NCI-H345 (cell line): ENCODE measurements at places on chromosomes 2 and 18.

GRCh38 chr2:56709181-56709580 is 525.4 kb downstream of the CCDC85A start:
- no peak for DNase-seq

- no peak for DNase-seq
These were observed 529.2 kb downstream of the EPHA4 start for GRCh38 chr2:221042926-221043325.

GRCh38 chr2:168216351-168217005 is 30.9 kb downstream of the STK39 start:
- DNase-seq = no peak

DNA sequence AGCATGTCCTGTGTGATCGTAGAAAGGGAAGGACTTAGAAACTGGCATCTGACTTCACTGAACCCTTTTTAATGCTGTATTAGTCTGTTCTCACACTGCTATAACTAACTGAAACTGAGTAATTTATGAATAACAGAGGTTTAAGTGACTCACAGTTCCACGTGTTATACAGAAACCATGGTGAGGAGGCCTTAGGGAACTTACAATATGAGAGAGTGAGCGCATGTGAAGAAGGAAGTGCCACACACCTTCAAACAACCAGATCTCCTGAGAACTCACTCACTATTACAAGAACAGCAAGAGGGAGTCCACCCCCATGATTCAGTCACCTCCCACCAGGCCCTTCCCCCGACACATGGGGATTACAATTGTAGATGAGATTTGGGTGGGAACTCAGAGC is 811.3 kb downstream of the CPS1 start:
- no peak for DNase-seq

DNA sequence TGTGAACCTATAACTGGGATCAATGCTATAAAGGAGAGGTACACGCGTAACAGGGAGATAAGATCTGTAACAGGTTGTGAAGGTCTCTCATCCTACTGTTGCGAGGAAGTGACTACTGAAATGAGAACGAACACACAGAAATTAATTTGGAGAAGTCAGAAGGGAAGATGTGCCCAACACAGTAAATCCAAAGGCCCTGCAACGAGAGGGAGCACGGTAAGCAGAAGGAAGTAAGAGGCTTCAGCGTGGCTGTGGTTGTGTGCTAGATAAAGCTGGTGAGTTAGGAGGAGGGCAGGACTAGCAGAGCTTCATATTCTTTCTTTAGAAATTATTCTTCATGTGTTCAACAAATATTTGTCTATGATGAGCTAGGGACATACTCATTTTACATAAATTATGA is 2.5 kb upstream of the ATG16L1 start:
- DNase-seq = no peak

- DNase-seq = no peak
These were observed 20.2 kb downstream of the PSTPIP2 start for GRCh38 chr18:46051731-46052461.

DNA sequence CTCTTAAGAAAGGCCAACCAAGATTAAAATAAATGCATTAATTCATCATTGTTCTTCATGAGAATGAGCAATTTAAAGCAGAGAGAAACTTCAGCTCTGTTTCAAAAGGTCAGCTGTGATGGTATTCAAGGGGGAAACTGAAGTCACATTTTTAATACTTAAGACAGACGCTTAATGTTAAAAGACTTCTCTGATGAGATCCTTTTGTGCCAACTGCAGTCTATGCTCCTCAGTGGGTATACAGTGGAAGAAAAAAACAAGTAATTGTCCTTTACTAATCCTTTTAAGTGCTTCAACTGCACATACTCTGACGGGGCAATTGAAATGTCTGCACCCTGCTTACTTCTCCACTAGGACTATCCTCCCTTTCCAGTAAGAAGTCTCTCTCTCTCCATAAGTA is 309.7 kb downstream of the GULP1 start:
- no peak for DNase-seq

- DNase-seq = no peak
These were observed 51.6 kb downstream of the XRCC5 start for GRCh38 chr2:216160786-216161185.

- peak; percentile 72 for DNase-seq
These were observed 62.2 kb upstream of the RTN4 start for GRCh38 chr2:55112229-55113031.

GRCh38 chr18:24766376-24766775 is 305.9 kb downstream of the HRH4 start:
- DNase-seq = no peak

GRCh38 chr2:144136297-144137010 is 383.5 kb downstream of the ZEB2 start:
- DNase-seq = no peak

DNA sequence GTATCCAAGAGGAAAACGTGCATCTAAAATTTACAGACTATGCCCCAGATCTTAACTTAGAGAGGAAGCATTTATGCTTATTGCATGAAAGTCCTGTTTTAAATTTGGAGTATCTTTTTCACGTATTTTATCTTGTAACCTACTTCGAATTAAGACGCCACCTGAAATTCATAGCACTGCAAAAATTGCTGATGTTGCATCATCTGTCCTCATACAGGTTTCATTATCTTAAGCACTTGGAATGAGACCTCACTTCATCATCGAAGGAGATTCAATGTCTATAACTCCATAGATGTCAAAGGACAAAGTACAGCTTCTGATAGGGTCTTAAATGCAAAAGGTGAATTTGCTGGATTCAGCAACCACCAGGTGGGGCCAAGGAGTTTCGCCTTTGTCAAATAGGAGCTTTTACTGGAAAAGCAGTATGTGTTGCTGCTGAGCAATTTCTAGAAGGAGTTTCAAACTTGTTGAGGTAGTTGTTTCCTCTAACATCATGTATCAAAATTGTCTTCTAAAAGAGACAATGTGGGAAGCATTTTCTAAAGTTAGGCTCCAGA is 106.4 kb upstream of the CCDC85A start:
- DNase-seq = peak; percentile 9

DNA sequence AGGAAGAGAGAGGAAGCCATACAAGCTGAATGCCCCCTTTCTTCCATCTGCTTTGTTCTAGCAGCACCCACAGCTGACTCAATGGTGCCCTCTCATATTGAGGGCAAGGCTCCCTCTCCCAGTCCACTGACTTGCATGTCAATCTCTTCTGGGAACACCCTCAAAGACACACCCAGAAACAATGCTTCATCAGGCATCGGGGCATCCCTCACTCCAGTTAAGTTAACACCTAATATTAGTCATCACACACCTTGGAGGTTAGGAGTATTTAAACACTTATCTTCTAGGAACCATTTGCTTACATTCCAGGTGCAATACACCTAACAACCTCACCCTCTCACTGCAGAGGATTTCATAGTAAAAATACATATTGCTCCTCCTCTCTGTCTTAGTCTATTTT is 993.5 kb upstream of the DDX18 start:
- DNase-seq = no peak

DNA sequence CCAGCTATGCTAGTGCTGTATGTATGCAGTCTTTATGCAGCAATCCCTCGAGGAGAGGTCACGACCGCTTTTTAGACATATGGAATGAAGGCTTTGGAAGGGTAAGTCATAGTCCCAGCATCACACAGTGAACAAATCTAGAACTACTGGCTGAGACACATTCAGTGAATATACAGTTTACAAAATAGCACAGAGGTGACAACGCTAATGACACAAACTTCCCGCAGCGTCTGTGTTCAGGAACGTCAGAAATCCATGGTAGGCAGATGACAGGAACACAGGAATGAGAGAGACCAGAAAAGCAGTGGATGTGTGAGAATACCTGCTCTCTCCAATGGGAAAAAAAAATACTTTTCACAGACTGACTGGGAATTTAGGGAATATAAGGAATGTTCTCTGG is 29.6 kb downstream of the CABYR start:
- no peak for DNase-seq

- DNase-seq = no peak
These were observed 188.3 kb downstream of the FBXO15 start for GRCh38 chr18:73959352-73959751.

- DNase-seq = no peak
These were observed 289.7 kb downstream of the DYSF start for GRCh38 chr2:71742953-71743601.

GRCh38 chr18:35999925-36000324 is 27.4 kb downstream of the RMP24 start:
- no peak for DNase-seq

DNA sequence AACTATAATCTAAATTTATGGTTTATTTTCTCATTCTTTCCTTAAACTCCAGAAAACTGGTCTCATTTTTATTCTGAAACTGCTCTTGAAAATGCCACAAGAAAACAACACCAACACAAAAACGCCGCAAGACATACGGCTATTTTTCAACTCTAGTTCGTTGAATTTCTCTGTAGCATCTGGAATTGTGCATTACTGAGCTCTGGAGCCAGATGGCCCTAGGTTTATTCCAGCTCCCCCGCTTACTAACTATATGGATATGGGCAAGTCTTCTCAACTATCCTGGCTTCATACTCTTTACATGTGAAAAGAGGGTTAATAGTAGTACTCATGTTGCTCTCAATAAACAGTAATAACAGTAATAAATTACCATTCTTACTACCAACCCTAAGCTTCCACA is 19.9 kb downstream of the FAM98A start:
- DNase-seq = no peak

DNA sequence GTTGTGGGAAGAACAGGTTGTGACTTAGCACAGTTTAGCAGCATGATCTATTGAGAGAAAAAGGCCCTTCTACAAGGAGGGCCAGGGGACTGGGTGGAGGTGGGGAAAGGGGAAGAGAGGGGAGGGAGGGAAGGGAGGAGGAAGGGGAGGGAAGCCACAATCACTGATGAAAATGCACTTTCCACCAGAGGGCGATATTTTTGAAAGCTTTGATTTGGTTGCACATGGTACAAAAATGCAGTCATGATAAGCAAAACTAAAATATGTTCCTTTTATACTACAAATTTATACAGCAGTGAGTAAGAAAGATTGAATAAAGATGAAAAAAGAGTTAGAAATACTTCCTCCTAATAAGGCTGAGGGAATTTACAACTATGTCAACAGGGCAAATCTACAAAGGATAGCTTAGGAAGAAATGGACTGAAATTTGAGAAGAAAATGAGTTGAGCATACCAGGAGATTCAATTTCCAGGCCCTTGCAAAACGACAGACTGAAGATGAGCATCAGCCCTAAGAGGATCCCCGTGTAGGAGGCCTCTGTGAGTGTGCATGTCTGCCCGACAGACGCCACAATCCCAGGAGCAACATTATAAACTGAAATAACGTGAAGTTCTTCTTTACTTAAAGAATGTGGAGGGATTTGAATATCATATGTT is 17.2 kb downstream of the SH3YL1 start:
- DNase-seq = peak; percentile 69

DNA sequence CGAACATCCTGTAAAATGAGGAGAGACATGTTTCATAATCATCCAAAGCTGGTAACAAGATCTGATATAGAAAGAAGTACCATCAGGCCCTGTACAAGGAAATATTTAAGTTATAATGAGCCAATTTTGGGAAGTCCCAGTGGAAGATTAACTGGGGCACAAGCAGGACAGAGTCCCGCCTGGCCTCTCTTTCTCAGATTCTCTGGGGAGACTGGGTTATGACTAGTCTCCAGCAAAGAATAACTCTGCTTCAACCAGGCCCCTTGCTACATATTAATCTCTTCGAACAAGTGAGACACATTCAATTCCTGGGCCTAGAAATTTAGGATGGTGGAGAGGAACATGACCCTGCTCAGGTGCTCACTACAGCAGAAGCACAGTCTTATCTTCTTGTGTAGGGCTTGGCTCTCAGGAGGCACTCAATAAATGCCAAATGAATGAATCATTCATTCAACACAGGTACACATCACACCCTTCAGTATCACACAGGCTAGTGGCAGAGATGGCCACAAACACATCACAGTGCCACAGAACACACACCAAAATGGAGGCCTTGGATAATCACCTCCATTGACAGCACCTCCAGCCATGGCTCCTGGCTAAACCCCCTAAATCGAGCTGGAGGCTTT is 46.4 kb upstream of the RNF152 start:
- no peak for DNase-seq

GRCh38 chr2:152781175-152781574 is 62.8 kb downstream of the ARL6IP6 start:
- DNase-seq = peak; percentile 26

GRCh38 chr2:46216213-46216612 is 81.0 kb upstream of the EPAS1 start:
- DNase-seq = no peak

DNA sequence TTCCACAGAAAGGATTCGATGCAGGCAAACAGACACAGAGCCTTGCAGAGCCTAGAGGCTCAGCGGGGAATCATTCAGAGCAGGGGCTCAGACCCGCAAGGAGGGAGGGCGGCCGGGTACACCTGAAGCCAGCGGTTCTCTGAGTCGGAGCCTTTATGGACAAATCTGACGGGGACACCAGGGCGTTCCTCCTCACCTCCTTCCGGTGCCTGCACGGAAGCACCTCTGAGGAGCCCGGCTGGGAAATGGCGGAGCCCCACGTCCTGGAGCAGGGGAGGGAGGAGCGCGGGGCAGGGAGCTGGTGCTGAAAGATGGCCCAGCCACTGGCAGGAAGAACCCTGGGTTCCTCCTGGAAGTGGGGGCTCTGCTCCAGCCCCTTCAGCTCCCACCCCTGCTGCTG is 193.5 kb upstream of the ALKAL2 start:
- no peak for DNase-seq

- DNase-seq = peak; percentile 67
These were observed 156.7 kb downstream of the EVA1A start for GRCh38 chr2:75403991-75404428.

DNA sequence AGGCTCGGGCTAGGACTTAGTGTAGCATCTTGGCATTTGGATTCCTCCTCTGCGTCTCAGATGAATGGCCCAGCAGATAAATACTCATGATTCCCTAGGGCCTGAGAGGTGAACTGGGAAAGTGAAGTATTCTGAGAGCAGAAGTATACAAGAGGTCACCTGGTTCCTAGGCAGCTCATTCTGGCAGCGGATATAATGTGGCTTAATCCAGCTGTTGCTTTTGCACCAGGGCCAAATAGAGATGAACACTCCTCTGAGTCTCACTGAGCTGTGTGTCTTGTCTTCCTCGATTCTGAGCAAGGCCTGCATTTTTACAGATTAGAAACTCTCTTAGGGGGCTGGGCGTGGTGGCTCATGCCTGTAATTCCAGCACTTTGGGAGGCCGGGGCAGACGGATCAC is 196.1 kb downstream of the SLC4A3 start:
- DNase-seq = no peak

DNA sequence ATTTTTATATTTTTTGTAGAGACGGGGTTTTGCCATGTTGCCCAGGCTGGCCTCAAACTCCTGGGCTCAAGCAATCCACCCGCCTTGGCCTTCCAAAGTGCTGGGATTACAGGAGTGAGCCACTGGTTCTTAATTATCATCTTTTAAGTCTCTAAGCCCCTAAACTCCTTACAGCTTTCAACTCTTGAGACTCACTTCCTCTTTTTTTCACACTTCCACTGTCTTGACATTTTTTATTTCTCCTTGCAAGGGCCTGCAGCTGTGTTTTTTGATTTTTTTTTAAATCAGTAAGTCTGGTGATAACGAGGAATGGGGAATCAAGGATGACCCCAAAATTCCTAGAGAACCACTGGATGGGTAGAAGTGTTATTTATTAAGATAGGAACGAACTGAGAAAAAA is 8.6 kb upstream of the ABCB11 start:
- DNase-seq = no peak

GRCh38 chr18:64082513-64082912 is 66.4 kb downstream of the LINC00305 start:
- no peak for DNase-seq
